ENCODE measurements at places on chromosomes 6 and 20.

DNA sequence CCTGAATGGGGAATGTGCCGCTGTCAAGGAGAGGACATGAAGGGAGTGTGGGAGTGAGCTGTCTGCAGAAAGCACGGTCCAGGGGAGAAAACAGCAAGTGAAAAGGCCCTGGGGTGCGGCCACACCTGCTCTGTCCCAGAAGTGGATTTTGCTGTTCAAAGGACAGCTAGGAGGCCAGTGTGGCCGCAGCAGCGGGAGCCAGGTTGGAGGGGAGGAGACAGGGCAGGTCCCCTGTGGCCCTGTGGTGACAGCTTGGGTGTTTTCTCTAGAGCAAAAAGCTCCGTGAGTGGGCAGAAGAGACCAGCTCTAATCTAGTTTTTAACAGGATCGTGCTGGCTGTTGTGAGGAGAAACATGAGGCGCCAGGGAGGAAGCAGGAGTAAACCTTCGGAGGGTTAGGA is 4.5 kb upstream of the SLC52A3 start:
- DNase-seq, result no peak

- DNase-seq, result no peak
Measured at GRCh38 chr6:154535851-154536250, 25.4 kb upstream of the CNKSR3 start.

GRCh38 chr20:62216636-62217566 is 3.2 kb downstream of the HRH3 start:
- no peak for DNase-seq

GRCh38 chr6:100518588-100518987 is 53.9 kb upstream of the SIM1 start:
- DNase-seq, result no peak

- no peak for DNase-seq
Measured at GRCh38 chr20:50583442-50584150, 73.4 kb downstream of the PTPN1 start.

Measured in stimulated activated CD4-positive, alpha-beta T cell treated with anti-CD3 and anti-CD28 coated beads, Interleukin-1b, Interleukin-23, amount 100 ng/mL, for 1 hour (primary cell).